RPMI7951 (cell line): ENCODE measurements at places on chromosomes 1 and 21.

- DNase-seq: no peak
Observed at GRCh38 chr1:80994934-80995333, 805.8 kb upstream of the ADGRL2 start.

- no peak for DNase-seq
Observed at GRCh38 chr1:77991638-77992037, 12.8 kb upstream of the FUBP1 start.

DNA sequence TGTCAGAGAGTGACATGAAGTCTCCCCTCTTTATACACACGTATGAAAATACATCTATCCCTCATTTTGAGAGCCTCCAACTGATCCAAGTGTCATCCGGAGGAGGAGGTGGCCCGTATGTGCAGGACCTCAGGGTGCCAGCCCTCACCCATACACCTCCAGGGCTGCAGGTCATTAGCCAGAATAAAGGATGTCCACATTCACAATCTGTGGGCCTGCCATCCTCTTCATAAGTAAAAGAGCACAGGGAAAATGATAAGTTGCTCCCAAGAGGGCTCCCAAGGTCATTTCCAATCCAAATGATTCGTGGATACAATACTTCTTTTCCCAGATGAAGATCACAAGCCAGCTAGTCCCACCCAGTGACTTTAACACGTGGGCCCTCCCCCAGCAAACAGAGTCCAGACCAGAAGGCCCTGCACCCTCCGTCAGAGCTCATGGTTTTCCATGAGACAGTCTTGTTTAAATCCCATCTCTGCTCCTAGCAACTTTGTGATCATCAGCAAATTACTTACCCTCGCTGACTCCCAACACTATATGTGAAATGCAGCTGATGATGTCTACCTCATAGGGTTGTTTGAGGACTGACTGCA is 28.6 kb downstream of the RNASEL start:
- DNase-seq: no peak

DNA sequence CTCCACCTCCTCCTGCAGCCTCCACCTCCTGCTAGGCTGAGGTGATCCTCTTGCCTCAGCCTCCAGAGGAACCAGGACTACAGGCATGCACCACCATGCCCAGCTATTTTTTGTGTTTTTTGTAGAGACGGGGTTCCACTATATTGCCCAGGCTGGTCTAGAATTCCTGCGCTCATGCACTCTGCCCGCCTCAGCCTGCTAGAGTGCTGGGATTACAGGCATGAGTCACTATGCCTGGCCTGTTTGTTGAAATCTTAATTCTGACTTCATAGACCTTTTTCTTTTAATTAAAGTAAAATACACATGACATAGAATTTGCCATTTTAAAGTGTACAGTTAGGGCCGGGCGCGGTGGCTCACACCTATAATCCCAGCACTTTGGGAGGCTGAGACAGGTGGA is 42.7 kb downstream of the FAAP20 start:
- DNase-seq: no peak

DNA sequence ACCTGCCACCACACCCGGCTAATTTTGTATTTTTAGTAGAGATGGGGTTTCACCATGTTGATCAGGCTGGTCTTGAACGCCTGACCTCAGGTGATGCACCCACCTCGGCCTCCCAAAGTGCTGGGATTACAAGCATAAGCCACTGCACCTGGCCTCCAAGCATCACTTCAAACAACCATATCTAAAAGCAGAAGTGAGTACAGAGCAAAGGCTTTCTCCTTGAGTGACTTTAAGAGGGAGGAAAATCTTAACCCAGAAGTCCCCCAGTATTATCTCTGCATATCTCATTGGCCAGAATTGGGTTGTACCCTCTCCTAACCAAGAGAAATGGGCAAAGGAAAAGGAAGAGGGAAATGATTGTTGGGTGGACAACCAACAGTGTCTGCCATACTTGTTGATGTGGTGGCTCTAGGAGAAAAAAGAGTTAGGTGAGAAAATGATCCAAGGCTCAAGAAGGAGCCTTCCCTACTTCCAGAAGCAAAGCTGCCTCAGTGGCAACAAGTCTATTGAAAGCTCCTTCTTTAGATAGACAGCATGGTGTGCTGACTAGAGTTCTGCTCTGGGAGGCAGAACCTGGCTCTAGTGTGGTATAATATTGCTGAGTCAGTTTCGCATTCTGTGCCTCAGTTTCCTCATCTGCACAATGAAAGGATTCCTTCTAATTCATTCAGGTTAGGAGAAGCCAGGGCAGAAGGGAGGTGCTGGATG is 16.8 kb upstream of the FOXE3 start:
- DNase-seq: no peak

GRCh38 chr1:198623752-198624647 is 14.8 kb upstream of the PTPRC start:
- peak; percentile 67 for DNase-seq

DNA sequence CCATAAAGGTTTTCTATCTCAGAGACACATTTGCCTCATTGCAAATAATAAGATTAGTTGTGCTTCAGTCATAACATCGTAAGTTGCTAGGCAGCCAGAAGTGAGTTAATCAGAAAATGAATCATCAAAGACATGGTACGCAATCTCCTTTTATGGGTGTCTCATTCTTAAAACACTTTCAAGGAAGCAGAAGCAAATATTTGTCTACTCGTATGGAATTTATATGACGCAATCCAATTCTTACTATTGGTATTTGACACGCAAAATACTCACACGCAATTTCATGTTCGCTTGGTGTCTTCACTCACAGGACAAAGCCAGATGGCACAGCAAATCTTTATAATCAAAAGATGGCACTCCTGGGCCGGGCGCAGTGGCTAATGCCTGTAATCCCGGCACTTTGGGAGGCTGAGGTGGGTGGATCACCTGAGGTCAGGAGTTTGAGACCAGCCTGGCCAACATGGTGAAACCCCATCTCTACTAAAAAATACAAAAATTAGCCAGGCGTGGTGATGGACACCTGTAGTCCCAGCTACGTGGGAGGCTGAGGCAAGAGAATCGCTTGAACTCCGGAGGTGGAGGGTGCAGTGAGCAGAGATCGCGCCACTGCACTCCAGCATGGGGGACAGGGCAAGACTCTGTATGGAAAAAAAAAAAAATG is 56.4 kb downstream of the HLCS start:
- DNase-seq: peak; percentile 97

GRCh38 chr1:85259912-85260274 is 431 bp upstream of the C1orf52 start:
- DNase-seq: peak; percentile 57

GRCh38 chr1:151472856-151473731 is 13.8 kb upstream of the POGZ start:
- peak; percentile 82 for DNase-seq

GRCh38 chr1:69911301-69911801 is 294.0 kb downstream of the LRRC40 start:
- peak; percentile 5 for DNase-seq

DNA sequence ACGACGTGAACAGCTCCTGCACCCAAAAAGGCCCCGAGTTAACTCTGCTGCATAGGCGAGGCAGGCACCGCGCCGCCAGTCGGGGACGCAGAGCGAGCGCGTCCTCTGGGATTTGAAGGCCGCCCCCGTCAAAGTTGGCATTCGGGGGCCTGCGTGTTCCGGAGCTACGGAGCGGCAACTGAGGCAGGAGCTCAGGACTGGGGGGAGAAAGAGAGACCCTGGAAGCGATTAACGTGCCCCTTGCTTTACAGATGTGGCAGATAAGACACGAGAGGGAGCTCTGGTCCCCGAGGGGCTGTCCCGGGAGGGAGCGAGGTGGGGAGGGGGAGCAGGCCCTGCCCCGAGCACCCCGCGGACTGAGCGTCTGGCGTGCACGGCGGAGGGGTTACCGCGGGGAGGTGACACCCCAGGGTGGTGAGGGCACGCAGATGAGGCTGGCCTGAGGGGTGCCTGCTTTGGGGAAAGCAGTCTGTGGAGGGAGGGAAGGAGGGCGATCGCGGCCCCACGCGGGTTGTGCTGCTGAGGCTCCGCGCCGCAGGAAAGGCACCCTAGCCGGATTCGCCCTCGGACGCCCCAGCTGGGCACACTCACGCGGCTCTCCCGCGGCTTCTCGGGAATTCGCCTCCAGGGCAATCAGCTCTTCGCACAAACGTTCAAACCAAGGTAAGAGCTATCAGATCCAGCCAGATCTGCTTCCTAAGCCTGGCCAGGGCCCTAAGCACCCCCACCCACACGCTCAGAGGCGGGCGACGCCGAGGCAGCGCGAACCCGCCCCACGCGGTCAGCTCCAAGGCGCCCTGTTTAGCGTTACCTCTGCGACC is 26.5 kb downstream of the ACTA1 start:
- peak; percentile 19 for DNase-seq

GRCh38 chr1:47532921-47533792 is 95.3 kb downstream of the FOXD2 start:
- DNase-seq: peak; percentile 86

- peak; percentile 12 for DNase-seq
Observed at GRCh38 chr1:90862782-90863181, 145.7 kb upstream of the BARHL2 start.

- peak; percentile 18 for DNase-seq
Observed at GRCh38 chr1:100629391-100629790, 90.2 kb upstream of the VCAM1 start.

DNA sequence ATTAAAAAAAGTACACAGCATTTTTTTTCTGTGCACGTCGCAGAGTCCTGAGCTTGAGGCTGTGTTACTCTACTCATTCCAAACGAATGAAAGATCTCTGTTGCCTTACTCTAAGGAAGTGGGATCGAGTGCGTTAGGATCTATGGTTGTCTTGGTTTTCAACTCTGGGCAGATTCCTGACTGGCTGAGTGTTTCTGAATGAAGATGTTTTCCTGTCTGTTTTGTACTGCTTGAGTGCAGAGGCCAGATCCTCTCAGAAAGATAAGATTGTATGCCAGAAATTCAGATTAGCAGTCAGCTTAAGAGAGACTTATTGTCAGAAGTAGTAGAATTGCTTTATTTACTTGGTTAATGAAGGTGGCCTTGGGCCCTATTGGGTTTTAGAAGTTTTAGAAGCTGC is 14.0 kb downstream of the PLA2G2E start:
- DNase-seq: no peak

DNA sequence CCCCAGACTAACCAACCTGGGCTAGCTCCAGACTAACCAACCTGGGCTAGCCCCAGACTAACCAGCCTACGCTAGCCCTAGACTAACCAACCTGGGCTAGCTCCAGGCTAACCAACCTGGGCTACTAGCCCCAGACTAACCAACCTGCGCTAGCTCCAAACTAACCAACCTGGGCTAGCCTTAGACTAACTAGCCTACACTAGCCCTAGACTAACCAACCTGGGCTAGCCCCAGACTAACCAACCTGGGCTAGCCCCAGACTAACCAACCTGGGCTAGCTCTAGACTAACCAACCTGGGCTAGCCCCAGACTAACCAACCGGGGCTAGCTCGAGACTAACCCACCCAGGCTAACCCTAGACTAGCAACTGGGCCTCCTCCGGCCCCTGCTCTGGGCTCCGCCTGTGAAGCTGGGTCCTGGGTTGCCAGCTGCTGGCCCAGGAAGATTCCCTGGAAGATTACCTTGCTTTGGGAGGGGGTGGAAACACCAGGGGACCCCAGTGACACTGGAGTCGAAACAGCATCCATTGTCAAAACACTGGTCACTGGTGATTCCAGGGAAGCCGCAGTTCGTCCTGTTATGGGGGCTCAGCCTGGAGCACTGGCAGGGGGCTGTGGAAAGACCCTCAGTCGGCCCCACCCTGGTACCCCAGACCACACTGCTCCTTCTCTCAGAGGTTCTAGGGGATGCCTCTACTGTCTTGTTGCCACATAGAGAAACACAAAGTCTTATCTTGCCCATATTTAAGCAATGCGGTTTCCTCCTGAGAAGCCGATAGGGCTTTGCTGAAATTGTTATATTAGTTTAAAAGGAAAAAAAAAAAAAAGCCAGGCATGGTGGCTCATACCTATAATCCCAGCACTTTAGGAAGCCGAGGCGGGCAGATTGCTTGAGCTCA is 1.1 kb downstream of the TFF2 start:
- DNase-seq: no peak

DNA sequence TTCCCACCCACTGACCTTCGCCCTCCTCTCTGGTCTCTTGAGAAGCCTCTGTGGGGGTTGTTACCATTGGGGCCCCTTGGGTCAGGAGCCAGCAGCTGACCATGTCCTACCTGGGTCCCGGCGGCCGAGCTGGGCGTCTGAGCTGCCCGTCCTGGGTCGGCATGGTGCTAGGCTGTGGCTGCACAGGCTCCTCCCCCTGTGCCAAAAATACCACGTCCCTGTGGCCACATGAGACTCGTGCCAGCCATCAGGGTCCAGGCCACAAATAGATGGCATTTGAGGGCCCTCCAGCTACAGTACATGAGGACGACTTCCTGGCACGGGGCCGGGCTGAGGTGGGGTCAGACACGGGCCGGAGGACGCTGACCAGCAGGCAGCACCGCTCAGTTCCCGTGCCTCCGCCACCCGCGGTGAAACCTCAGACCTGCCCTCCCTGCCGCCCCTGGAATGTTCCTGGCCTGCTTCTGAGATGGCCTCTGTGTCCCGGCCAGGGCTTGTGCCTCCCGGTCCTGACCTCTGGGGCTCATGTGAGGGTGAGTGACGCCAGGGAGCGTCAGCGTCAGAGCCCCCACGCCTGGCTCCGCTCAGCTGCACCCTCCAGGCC is at the start of gene PERM1:
TSS of gene PERM1 (minus strand) at position 139 of the 604 bp plus-strand sequence. CDS start 1,064 bp downstream, outside the sequence.
- no peak for DNase-seq

- DNase-seq: no peak
Observed at GRCh38 chr1:182610606-182611194, 6.5 kb upstream of the RGS16 start.

- peak; percentile 77 for DNase-seq
Observed at GRCh38 chr1:94237291-94238226, at the start of gene ARHGAP29. ARHGAP29 (minus strand) TSS chr1:94237584; CDS start chr1:94231611, 5,973 bp downstream.

DNA sequence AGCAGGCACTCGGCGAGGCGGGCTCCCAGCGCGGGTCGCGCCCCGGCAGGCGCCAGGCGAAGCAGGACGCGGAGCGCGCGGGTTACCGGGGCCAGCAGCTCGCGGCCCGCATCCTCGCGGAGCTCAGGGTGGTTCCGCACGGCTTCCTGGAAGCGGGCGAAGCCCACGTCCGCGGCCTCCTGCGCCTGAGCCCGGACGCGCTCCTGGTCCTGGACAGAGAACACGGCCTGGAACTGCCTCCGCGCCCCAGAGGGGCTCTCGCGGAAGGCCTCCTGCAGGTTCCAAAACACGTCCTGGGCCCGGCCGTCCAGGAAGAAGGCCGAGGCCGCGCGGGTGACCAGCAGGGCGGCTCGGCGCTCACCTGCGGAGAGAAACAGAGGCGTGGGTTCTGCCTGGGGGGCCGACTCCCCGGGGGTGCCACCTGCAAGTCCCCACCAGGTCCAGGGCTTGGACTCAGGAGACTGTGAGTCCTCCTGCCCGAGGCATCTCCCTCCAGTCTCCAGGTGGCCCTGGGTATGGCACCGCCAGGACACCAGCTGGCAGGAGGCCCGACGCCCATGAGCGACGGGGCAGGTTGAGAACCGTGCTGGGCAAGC is 11.4 kb downstream of the TTC34 start:
- no peak for DNase-seq

- DNase-seq: no peak
Observed at GRCh38 chr1:1144122-1144842, 28.4 kb upstream of the C1orf159 start.

GRCh38 chr1:13899856-13900255 is 199.9 kb downstream of the PRDM2 start:
- peak; percentile 3 for DNase-seq

- DNase-seq: no peak
Observed at GRCh38 chr1:173213665-173214064, 6.5 kb upstream of the TNFSF4 start.
